CD4-positive, alpha-beta T cell treated with Interleukin-1 beta for 1 hour (primary cell): ENCODE measurements at places on chromosomes 11 and 22.

DNA sequence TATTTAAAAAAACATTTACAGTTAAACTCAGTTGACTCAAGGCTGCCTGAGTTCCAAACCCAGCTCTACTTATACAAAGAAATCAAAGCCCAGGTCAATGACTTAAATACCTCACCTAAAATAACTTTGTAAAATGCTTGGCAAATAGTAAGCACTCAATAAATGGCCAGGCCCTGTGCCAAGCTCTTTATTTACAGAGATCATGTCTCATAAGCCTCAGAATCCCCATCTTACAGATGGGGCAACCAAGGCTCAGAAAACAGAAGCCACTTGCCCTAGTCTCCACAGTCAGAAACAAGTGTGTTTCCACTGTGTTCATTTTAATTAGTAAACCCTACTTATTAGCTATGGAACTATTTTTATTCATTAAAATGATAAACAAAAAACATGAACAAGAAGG is 30.5 kb upstream of the TTC28 start:
- DNase-seq: no peak

- no peak for DNase-seq
Measured at GRCh38 chr11:120578596-120579154, 67.1 kb downstream of the GRIK4 start.

DNA sequence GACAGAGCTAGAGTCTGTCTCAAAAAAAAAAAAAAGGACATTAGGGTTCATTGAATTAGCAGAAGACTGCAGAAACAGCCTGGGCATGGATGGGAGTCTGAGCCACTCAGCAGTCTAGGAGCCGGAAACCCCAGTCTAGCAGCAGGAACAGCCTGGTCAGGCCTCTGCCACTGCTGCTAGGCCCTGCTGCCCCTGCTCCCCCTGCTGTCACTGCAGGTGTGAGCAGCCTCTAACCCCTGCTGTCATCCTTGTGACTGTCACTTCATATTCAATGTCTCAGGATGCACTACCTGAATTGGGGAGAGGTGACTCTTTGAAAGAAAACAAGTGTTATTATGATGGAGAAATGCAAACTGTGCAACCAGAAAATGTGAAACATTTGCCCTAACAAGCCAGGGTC is 7.0 kb upstream of the DDX17 start:
- DNase-seq: peak; percentile 47

DNA sequence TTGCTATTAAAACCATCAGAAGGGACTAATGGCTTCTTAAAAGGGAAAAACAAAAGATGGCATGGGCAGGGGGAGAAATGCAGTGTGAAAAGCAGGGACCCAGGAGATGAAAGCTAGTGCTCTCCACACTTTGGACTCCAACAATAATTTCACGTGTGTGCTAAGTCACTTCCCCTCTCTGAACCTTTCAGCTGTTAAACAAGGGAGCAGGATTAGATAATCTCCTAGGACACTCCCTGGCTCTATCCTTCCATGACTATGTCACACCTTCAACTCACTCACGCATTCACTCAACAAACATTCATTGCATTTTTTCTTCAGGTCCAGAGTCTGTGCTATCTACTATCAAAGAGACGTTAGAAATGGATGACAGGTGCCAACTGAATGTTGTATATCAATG is 88.7 kb downstream of the SYN3 start:
- no peak for DNase-seq

DNA sequence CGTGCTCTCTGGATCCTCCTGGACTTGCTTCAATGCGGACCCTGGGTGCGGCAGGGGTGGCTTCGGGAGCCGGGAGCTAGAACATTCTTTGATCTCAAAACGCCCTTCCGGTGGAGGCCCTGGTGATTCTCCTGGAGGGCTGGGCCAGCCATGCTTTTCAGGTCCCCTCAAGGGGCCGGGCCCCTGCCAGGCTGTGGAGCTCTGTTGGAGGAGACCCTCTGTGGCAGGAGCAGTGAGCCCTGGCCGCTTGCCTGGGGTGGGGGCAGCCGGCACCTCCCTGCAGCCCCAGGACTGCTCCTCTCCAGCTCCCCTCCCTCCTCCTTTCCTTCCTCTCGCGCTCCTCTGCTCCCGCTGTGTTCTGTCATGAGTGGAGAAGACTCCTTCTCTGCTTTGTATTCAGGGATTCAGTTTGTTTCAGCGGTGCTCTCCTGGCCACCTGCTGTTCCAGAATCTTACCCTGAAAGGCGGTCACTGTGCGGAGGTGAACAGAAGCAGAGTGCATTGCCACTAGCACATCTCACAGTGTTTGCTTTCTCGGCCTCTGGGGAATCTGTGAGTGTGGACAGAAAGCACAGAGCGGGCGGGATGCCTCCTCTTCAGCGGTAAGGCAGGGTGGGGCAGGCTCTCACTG is 289.1 kb downstream of the TBC1D22A start:
- DNase-seq: no peak

GRCh38 chr22:46010207-46010867 is 33.4 kb upstream of the WNT7B start:
- DNase-seq: no peak

DNA sequence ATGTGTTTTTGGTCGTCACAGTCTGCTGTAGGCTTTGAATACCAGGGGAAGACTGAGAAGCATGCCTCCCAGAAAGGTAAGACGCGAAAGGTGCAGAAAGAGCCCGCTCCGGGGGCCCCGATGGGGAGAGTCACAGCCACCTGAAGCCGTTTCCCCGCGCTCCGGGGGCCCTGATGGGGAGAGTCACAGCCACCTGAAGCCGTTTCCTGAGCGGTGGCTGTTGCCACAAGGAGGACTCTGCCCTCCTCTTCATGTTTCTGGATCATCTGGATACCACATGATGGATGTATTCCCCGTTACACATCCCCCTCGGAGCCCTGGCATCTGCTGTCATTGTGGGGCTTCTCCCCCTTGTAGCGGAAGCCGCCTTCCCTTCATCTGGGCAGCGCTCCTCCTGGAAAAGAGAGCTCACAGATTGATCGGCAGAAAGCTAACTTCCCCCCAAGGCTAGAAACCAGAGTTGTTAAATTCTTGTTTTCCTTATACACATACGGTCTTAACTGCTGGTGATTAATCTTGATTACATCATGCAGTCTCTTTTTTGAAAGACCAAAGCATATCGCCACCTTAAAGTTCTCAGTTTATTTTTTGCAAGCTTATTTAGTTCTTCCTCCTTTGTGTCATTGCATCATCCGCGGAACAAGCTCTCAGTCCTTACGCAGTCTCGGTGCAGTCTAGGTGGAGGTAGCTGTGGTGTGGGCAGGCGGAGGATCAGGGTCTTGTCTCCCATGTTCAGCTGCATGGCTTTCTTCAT is 17.5 kb downstream of the CTTN start:
- DNase-seq: no peak

GRCh38 chr22:35322126-35322525 is 22.4 kb downstream of the TOM1 start:
- no peak for DNase-seq

DNA sequence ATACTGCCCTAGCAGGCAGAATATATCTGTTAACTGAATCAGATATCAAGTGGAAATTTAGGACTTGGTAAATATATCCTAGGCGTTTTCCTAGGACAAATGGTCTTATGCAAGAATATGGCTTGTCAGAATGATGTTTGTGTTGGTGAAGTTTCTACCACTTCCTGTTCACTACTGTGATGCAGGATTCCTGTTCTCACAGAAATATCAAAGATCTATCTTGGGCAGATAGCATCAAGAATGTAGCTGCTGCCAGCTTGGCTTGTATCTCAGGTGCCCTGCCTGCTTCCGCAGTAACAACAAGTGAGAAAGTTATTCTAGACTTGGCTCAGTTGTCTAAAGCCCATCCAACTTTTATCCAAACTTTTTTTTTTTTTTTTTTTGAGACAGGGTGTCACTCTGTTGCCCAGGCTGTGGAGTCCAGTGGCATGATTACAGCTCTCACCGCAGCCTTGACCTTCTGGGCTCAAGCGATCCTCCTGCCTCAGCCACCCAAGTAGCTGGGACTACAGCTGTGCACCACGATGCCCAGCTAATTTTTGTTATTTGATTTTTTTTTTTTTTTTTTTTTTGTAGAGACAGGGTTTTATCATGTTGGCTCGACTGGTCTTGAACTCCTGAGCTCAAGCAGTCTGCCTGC is 61.3 kb downstream of the PPME1 start:
- DNase-seq: peak; percentile 25

GRCh38 chr11:32003335-32003734 is 87.5 kb upstream of the RCN1 start:
- no peak for DNase-seq

- no peak for DNase-seq
Measured at GRCh38 chr11:11467312-11467711, 114.3 kb upstream of the CSNK2A3 start.
